T-helper 17 cell (primary cell): ENCODE measurements at places on chromosomes 12 and 14.

GRCh38 chr12:116306968-116307367 lies 29.5 kb upstream of the MED13L start:
- DNase-seq: no peak

DNA sequence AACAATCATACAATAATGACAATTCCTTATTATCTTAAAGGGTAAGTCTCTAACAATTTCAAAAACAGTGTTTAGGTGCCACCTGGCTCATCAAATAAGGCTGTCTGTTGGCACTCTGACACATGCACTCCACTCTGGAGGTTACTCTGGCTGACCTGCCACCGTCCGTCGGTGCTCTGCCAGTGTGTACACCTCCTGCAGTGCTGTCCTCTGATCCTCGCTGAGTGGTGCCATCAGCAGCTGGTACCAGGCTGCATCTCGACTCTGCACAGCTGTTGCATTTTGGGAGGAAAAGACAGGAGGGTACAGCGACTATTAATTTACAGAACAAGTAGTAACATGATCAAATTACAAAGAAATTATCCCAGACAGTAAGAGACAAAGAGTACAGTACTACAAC lies 63.9 kb downstream of the IPO8 start:
- DNase-seq: no peak

GRCh38 chr14:101469382-101470247 lies 91.7 kb upstream of the DIO3 start:
- no peak for DNase-seq

DNA sequence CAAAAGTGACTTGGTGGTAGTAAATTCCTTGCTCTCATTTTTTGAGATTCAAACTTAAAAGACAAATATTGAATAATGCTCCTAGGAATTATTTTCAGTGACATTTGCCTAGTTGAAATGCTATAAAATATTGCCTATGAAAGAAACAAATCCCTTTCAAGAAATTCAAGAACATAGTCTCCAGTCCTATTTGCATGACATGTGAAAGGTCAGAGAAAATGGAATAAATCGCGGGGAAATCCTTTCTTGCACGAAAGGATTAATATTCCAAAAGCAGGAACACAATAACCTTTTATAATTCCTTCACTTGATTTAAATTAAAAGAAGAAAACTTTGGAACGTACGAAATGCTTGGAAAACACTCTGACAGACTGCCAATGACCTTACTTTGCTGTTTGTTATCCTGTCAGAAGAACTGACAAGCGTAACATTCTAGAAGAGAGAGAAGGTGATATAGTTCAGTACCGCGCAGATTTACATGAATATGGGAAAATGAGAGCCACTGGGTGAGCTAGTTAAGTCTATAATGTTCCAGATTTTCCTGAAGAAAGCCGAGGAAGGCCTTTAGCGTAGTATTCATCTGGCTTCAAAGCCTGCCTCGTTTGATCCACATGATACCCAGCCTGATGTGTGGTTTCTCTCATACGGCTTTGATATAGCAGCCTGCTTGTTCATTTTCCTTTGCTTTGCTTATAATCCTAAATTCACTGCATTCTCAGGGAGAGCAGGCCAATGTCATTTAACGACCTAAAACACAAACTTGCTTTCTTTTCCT lies 103.0 kb downstream of the PRIMA1 start:
- no peak for DNase-seq

GRCh38 chr14:65096323-65097089 lies 5.8 kb downstream of the MAX start:
- DNase-seq: no peak

- no peak for DNase-seq
These were observed 73.3 kb downstream of the B4GALNT3 start for GRCh38 chr12:532908-533565.

GRCh38 chr12:64767495-64767894 lies 8.3 kb upstream of the GNS start:
- no peak for DNase-seq

GRCh38 chr14:76498463-76498935 lies 122.6 kb downstream of the ESRRB start:
- DNase-seq: no peak

DNA sequence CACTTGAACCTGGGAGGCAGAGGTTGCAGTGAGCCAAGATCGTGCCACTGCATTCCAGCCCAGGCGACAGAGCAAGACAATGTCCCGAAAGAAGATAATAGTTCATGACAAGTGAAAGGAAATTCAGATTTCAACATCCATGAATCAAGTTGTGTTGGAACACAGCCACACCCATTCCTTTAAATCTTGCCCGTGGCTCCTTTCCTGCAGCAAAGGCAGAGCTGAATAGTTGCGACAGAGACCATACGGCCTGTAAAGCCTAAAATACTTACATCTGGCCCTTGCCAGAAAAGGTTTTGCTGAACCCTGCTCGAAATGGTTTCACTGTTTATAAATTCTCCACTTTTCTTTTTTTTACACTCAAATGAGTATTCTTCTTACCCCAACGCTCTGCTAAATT lies 17.7 kb upstream of the ITPK1 start:
- no peak for DNase-seq

GRCh38 chr12:88638388-88638787 lies 58.1 kb upstream of the KITLG start:
- no peak for DNase-seq

GRCh38 chr12:68579254-68579653 lies 31.4 kb upstream of the RAP1B start:
- DNase-seq: no peak

DNA sequence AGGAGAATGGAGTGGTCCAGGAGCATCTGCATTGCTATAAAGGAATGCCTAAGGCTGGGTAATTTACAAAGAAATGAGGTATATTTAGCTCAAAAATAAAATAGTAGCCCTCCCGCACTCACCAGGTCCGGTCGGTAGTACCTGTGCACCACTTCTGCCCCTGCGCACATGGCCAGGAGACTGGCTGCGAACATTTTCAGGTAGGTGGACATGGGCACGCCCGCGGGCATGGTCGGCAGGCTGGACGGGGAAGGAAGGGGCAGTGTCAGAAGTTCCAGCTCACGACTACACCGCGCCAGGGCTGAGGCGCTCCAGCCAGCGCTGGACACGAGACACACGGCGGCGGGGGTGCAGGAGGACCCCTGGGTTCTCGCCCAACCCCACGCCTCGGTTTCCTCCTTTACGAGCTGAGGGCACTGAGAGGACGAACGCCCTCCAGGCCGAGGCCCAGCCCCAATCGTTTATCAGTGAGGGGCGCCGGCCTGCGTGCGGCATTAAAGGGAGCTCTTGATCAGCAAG lies 9.1 kb upstream of the TDG start:
- no peak for DNase-seq

- DNase-seq: no peak
These were observed 172.3 kb upstream of the TMPO start for GRCh38 chr12:98343002-98343567.

- DNase-seq: no peak
These were observed 34.9 kb downstream of the RAB35 start for GRCh38 chr12:120081641-120082040.

- no peak for DNase-seq
These were observed 204.6 kb upstream of the FLRT2 start for GRCh38 chr14:85325134-85326017.

DNA sequence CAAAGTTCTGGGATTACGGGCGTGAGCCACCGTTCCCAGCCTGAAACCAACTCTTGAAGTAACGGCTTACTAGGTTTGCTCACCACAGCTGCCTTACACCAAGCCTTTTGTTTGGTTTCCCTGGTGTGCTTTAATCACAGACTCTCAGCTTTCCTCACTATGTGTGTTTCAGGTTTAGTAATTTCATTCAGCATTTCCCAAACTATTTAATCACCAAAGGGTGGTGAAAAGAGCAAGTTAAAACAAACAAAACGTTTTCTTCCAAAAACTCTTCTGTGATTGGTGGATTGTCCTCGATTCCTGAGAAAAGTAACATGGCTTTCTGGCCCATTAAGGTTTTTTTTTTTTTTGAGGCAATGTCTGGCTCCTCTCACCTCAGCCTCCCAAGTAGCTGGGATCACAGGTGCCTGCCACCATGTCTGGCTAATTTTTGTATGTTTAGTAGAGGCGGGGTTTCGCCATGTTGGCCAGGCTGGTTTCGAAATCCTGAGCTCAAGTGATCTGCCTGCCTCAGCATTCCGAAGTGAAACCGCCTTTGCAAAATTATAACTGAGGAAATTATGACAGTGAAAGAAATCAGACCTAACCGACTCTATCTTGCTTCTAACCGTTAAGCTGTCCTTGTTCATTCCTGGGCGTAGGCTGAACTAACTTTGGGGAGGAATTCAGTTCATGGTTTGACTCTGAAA lies 1.5 kb upstream of the ZFYVE26 start:
- DNase-seq: no peak

- no peak for DNase-seq
These were observed 197.5 kb upstream of the FLRT2 start for GRCh38 chr14:85332401-85332800.

DNA sequence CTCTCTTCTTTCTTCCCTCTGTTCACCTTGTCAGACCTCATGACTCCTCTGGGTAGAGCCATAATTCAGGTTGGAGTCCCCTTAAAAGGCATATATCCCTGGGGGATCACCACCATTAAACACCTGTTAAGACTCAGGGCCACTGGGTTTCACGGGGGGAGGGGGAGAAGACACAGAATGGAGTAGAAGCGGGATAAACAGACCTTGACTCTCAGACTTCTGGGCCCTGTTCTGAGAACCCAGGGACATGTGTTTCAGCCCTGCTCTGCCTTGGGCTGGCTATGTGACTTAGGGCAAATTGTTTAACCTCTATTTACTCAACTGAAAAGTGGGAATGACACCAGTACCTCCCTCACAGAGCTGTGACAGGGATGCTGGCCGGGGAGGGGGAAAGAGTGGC lies 4.6 kb downstream of the CDH24 start:
- no peak for DNase-seq

GRCh38 chr14:37708481-37708880 lies 113.1 kb downstream of the TTC6 start:
- DNase-seq: no peak

DNA sequence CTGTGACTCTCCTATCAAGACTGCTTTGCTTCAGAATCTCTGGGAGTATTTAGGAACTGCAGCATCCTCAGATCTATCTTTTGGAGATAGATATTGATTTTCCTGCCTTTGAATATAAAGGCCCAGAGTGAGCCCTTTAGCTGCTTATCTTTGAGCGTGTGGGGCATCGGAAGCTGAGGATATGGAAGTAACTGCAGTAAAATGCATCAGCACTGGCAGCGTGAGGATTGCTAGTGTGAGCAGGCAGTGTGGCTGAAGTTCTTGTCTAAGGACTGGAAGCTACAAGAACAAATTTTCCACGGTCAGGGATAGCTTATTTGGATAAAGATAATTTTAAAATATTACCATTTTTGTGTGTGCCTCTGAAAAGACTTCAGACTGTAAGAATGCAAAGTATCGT lies 474.7 kb downstream of the NPAS3 start:
- DNase-seq: no peak

DNA sequence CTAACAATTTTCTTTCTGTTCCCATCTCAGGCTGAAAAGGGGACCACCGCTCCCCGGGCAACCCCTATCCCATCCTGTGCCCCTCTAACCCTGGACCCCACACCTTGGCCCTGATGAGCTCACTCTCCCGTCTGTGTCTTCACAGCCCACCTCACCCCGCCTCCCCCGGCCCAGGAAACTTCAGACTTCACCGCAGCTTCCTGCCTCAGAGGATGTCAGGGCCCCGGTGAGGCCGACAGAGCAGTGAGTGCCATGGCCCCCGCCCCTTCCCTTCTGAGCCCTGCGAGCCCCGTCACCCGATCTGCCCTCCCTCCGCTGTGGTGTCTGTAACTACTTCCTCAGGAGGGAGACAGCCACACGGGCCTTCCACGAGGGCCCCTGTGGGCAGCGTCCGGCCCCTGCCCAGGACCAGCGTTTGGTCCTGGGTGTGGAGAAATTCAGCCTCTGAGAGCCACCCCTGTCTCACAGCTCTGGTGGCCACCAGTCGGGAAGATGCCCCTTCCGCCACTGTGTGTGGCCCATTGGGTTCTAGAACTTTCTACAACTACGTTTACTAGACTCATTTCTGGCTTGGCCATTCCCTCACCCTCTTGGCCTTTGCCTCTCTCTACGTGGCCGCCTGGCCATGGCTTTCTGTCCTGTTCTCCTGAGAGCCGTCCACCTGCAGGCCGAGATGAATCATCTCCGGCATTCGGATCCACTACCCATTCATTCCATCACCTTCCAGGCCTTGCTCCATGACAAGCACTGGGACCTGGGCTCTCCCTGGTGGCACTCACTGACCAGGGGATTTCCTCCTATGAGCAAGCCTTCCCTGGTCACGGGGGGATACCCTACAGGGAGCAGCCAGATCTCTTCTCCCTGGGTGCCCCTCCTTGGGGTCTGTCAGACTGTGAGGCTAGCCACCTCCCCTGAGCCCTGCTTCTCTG lies 3.4 kb downstream of the RHOF start:
- DNase-seq: peak; percentile 91

- no peak for DNase-seq
These were observed 42.1 kb downstream of the KCNMB4 start for GRCh38 chr12:70408004-70408790.

DNA sequence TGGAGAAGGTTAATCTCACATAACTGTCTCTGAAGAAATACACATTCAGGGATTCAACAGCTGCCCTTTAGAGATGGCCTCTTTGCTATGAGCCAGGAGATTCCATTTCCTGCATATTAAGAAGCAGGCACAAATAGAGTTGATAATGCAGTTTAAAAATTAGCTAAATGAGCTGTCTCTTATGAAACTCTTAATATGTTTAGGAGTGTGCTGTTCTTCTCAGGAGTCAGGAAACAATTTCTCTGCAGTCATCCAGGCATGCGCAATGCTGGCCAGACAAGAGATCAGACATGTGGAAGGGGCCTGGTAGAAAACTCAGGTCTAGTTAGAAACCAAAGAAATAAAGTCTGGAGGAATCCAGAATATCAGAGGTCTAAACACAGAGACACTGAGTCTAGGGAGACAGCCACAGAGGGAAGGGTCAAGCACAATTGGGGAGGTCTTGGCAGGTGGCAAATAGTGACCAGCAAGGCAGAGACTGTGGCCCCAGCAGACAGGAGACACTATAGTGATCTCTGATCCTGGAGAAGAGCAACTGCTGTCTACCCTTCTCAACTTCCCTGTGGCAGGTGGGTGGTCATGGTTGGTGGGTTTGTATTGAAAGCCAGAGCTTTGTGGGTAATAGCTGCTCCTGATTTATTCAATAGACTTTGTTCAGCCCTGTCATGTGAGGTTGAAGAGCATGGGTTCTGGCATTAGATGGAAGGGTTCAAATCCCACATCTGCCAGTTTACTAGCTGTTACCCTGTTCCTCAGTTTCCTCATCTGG lies 185.8 kb upstream of the RMST start:
- DNase-seq: no peak
